ENCODE measurements at places on chromosomes 5 and 9.

DNA sequence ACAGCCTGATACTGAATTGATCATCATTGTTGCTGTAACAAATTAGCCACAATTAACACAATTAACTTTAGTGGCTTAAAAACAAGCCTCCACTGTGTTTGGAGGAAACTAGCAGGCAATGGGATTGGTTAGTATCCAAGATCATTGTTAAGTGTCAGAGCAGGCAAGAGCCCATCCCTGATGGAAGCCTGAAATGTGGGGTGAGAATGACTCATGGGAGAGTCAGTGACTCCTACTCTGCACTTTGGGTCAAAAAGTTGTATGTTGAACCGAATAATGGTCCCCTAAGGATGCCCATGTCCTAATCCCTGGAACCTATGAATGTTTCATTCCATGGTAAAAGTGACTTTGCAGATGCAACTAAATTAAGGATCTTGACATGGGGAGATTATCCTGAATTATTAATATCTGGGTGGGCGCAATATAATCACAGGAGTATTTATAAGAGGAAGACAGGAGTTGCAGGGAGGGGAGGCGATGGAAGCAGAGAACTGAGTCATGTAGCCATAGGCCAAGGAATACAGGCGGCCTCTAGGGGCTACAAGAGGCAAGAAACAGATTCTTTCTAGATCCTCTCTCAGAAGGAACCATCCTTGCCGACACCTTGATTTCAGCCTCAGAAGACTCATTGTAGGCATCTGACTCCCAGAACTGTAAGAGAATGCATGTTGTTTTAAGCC, 28.8 kb downstream of the ALG2 start:
- DNase-seq, result no peak

DNA sequence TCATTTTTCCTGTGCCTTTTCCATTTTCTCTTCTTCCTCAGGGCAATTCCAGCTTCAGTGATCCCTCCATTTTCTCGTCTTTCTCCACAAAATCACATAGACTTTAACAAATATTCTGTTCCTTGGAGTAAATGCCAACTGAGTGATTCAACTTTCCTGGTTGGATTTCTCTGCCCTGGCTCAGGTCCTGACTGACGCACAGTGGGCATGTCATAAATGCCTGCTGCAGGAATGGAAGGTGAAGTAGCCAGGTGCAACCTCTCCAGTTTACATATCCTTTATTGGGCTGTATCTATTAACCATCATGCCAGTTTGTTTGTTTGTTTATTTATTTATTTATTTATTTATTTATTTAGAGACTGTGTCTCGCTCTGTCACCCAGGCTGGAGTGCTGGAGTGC, 95.1 kb downstream of the MEF2C start:
- DNase-seq, result no peak

DNA sequence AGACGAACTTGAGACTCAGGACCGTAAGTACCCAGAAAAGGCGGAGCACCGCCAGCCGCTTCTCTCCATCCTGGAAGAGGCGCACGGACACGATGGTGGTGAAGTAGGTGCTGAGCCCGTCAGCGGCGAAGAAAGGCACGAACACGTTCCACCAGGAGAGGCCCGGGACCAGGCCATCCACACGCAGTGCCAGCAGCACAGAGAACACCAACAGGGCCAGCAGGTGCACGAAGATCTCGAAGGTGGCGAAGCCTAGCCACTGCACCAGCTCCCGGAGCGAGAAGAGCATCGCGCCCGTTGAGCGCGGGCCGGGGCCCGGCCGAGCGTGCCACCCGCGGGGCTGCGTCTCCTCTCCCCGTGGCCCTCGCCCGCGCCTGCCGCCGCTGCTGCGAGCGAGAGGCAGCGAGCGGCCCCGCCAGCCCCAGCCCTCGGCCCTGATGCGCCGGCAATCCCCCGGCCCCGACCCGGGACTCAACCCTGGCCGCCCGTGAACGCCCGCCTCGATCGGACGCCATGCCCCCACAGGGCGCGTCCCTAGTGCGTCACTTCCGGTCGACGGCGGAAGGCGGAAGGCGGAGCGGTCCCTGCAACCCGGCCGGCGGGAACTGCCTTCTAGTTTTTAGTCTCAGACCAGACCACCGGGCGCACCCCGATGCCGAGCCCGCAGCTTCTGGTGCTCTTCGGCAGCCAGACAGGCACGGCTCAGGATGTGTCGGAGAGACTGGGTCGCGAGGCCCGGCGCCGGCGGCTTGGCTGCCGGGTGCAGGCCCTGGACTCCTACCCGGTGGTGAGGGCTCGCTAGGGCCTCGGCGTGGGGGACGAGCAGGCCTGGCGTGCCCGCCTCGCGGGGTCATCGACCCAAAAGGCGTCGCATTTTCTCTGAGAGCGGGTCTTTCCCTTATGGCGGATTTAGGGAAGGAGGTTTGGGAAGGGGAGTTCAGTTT, at the start of the genes NDOR1 and TMEM203:
NDOR1 (plus strand) TSS at position 575 of the 944 bp plus-strand sequence; CDS start at position 653, 78 bp downstream.
TMEM203 (minus strand) TSS at position 523 of the 944 bp plus-strand sequence; CDS start at position 289, 234 bp downstream.
- DNase-seq, result peak; percentile 82

GRCh38 chr9:97502222-97502983, 937 bp downstream of the TMOD1 start:
- no peak for DNase-seq

GRCh38 chr5:179120421-179120861, 60.3 kb downstream of the ZNF354C start:
- no peak for DNase-seq

DNA sequence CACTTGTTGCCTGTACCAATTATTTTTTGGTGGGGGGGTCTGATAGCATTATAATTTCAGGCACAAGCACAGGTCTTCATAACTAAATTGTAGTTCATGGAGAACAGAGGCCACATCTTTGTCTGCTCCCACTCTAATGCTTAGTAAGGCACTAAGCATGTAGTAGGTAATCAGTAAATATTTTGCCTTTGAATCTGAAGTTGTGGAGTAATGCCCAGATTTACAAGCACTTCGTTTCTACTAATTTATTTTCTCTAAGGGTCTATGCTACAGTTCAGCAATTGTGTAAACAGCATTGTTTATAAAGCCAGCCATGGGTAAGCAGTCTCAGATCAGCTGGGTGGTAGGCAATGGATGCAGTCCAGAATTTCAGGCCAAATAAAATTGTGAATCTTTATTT, 78.6 kb downstream of the GRIA1 start:
- no peak for DNase-seq

DNA sequence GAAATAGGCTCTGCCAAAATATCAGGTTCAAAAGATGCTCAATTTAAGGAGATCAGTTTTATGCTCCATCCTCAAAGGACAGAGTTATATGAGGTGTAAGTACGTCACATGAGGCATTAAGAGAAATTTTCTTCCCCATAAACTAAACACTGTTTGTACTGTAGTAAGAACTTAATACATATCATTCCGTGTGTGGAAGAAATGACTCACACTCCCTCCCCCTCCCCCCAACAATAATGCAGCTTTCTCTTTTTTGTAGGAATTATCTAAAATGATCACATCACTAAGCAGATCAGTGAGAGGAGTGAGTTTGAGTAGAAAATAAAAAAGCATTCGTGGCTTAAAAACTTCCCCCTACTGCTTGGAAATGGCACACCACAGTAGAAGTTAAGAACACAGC, 2.2 kb downstream of the CDH12 start:
- DNase-seq, result no peak

DNA sequence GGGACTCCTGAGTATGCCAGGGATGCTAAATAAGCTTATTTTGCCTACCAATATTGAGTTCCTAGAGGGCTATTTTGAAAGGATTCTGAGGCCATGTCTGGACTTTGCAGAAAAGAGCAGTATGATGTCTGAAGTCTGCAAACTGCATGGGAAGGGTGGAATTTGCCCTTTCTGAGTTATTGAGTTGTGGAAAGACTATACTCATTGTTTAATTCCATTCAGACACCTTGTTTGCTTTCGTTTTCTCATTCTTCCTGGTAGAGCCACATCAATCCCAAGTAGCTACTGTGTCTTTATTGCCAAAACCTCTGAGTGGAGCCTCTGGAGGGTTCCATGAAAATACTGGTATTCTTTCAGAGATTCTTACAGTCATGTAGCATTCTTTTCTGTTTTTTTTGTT, 50.9 kb upstream of the PPP1R2B start:
- DNase-seq, result no peak

DNA sequence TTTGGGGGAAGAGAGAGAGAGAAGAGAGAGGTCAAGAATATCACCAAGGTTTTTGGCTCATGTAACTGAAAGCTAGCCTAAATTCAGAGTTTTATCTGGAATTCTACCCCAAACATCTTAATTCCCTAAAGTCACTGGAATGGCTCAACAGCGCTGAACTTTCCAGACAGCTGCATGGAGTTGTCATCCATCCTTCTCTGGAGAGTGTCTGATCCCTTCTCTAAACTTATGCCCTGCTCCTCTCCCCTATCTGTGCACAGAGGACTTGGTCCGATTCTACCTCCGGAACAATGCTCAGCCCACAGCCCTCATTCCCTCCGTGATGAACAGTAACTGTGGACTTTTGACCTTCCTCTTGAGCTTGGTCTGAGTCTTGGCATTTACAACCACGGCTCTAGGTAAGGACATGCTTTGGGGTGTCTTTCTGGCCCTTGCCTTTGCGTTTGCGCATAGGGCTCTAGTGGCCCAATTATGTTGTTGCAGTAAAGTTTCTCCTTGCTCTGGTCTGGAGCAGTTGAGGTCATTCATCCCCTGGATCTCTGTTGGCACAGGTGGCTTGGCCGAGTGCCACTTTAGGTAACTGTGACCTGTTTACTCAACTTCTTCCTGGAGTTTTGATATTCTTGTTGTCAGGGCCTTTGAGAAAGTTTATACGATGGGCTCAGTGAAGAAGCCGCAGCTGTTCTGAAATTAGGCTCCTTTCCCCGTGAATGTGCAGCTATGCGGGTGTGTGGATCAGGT, 18.3 kb upstream of the CD180 start:
- DNase-seq, result no peak

DNA sequence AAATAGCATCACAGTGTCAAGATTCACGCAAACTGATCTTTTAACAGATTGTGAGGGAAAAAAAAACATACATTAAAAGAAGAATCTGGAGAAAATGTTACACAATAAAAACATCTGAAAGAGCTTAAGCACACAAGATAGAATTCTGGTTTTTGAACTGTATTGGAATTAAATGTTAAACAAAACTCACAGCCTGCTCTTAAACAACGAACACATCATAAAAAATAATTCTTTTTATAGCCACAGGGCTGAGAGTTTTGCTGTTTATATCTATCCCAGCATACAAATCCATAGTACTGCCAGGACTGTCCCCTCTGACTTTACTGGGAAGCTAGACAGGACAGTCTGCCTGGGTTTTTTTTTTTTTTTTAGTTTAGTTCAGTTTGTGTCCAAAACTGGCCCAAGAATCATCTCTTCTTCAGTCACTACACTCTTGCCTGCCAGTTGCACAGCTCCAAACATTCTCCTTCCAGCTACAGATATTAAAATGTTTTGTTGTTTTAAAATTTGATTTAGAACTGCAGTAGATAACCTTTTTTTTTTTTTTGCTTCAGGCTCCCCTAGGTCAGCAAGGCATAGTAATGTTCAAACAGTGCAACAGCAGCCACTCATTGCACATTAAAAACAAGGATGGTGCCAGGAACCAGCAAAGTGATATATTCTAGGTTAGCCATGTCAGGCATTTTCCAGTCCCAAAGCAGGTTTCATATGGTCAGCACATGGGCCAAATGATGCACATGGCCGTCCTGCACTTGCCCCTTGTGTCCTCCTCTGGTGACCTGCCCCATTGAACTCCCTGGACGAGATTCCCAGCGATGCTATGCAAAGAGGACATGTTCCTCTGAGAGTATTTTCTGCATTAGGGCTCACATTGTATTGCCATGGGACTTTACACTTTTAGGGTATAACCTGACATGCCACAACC, 173.6 kb downstream of the ARL15 start:
- DNase-seq, result no peak

DNA sequence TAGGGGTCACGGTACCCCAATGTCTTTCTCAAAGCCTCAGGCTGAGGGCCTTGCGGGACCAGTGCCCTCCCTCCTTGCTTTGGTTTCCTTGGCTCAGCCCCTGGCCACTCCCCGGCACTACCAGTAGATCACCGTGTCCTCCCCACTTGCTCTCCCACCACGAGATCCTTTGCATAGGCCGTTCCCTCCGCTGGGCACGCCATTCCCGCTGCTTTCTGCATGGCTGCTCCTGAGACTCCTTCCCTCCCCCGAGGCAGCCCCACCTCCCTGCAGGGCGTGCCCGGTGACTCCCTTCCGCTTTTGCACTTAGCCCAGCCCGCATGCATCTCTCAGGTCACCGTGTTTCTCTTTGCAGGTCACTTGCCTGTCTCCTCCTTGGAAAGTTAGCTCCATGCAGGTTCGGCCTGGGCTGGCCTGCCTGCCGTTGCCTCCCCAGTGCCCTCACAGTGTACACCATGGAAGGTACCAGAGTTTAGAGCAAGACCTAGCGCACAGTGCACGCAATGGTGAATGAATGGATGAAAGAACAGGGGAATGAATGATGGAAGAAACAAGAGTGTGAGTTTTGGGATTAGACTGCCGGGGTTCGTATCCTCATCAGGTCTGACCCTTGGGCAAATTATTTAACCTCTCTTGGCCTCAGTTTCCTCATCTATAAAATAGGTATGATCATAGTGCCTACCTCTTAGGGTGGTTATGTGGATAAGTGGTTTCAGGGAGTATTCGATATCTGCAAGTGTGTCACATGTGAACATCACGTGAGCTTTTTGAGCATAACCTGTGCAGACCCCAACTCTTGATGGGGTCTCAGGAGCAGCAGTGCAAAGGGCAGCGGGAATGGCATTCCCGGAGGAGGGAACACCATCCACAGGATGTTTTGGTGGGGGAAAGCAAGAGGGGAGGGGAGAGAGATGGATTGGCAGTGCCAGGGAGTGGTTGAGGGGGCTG, 214.3 kb downstream of the C9orf50 start:
- DNase-seq, result no peak

DNA sequence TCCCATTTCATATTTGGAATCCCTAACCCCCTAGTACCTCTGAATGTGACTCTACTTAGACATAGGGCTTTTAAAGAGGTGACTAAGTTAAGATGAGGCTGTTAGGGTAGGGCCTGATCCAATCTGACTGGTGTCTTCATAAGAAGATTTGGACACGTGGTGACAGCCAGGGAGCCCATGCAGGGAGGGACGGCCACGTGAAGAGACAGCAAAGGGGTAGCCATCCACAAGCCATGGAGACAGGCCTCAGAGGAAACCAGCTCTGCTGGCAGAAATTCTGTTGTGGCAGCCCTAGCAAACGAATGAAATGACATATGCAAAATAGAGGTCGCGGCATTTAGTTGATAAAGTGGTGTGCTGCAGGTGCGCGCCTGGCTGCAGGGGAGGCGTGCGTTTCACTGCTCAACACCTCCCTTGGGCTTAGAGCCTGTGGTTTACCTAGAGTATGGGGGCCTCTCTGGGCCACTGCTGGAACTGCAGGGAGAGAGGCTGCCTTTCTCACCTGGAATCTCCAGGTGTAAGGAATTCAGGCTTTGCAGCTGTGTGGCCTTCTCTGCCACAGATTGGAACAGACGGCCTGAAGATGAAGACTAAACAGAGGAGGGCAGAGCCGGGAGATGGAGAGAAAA, 7.1 kb upstream of the AFAP1L1 start:
- DNase-seq, result peak; percentile 8

All from SW 1271 (cell line).